ENCODE measurements at places on chromosomes 2 and 18.

DNA sequence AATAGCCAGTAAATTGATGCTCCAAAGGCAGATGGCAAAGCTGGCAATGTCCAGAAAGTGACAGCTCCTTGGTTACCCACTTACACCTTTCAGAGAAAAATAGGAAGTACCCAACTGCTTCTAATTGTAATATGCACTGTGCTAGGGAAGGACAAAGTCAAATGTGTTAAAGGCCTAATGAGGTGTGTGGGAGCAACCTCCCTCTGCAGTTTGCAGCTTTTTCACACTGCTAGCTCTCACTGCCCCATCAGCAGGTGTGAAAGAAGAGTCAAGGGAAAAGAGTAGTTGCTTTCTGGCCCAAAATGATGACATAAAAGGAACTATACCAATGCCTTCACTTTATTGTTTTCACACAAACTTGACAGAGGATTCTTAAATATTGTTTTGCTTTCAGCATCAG is 284.1 kb upstream of the SETBP1 start:
- no peak for DNase-seq

DNA sequence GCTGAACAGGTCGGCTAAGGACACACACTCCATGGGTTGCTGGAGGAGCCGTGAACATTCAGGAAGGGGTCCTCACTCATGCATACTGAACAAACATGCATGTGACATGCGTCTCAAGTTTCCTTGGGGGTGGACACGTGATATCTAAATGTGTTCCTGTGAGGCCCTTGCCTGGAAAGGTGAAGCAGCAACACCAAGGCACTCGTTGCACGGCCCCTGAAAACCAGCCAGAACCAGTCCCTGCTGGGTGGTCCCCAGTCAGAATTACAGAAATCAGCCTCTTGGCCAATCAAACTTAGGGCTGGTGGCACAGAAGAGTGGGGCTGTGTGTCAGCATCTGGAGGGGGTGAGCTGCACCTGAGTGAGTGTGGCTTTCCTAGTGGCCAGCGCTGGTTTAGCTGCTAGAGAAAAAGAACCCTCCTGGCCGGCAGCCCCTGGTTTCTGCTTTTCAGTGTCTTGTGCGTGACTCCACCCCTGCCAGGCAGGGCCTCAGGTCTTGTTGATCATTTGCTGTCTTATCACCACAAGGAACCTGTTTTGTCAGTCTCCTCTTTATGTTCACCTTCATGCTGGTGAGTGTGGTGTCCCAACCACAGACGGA is 3.2 kb upstream of the AQP12B start:
- DNase-seq = peak; percentile 99

GRCh38 chr18:76518860-76519538 is 24.0 kb upstream of the ZNF516 start:
- DNase-seq = no peak

GRCh38 chr2:205902900-205903237 is 183.1 kb downstream of the INO80D start:
- no peak for DNase-seq

- DNase-seq = no peak
Observed at GRCh38 chr2:62197011-62197924, 1.4 kb downstream of the B3GNT2 start.

DNA sequence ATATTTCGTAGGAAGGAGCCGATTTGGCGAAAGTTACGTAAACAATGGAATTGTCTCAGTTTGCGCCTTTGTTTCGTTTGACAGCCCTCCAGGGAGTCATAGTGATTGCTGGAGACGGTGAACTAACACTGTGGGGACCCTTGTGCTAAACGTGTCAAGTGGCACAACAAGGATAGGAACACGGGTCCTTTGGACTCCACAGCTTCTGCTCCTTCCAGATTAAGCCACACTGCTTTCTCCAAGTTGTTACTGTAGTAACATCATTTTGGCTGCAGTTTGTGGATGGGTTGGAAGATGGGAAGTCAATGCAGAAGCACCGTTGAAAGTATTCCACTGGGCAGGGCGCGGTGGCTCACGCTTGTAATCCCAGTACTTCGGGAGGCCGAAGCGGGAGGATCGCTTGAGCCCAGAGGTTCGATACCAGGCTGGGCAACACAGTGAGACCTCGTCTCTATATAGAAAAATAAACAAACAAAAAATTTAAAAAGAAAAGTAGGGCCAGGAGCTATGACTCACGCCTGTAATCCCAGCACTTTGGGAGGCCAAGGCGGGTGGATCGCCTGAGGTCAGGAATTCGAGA is 636 bp upstream of the IMMT start:
- DNase-seq = no peak

DNA sequence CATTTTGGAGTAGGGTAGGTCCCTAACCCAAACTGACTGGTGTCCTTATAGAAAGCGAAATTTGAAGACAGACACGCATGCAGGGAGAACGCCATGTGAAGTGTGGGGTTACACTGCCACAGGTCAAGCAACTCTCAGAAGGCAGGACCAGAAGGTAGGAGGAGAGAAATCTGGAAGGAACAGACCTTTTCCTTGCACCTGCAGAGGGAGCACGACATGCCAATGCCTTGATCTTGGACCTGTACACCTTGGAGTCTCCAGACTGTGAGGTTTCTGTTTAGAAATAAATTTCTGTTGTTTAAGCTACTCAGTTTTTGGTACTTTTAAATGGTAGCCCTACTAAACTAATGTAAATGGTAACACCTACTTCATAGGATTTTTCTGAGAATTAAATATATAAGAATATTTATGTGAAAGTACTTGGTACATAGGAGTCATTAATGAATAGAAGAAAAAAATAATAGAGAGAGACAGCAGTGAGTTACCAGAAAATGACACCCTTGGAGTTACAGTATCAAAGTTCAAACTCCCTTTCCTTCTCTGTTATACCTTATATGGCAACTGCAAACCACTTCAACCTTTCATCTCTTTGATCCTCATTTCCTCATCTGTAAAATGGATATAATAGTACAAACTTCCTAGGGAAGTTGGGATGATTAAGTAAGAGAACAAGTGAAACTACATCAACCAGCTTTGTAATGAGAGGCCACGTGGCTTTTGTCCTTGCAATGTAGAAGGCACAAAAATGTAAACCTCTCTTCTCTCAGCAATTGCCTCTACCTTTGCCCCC is 184.9 kb upstream of the PARD3B start:
- DNase-seq = no peak

GRCh38 chr18:37701967-37702366 is 136.4 kb upstream of the CELF4 start:
- DNase-seq = no peak

Data from DMS79 (cell line).